ENCODE measurements at places on chromosomes 16 and 17.

DNA sequence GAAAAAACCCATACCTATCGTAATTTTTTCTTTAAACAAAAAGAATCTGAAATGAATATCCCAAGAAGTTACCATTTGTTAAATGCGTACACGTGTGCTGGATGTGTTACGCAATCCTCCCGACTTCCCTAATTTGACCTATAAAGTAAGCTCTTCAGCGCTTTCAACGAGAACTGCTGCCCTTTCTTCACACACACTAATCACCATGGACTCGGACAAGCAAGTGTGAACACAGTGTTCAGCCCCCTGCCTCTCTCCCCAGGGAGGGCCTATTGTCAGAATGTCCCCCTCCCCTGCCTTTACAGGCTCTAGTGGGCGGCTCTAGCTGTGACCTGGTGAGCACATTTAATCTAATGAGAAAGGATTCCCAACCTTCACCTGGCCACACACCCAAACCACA lies 216.1 kb downstream of the CEP112 start:
- DNase-seq = no peak

DNA sequence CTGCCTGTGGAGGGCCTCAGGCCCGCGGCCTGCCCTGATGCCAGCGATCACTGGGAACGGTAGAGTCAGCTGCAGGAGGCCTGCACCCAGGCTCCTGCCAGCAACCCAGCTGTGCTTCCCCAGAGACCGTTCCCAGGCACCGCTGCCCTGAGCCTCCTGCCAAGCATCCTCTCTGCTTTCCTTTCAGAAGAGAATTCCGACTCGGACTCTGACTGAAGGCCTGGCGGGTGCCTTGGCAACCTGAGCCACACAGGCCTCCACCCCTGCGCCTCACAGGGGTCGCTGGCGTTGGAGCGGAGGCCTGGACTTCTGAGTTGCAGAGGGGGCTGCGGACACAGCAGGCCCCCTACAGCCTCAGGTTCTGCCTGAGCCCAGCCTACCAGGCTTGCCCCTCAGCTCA lies 7.9 kb downstream of the CMTM3 start:
- peak; percentile 65 for DNase-seq

DNA sequence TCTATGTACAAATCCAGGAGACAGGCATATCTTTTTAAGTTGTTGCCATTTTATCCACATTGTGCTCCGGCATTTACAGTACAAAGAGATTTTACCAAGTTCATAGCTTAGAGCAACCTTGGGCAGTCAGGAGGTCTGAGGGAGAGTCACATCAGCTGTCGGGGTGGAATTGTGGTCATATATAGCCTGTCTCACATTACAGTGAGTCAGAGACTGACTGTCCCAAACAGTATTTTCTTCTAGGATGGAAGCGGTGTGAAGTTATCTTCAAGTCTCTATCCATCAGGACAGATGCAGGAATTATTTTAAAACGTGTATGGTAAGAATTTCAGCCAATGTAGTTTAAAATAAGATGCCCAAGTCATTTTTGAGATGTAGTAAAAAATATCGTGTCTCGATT lies 53.0 kb downstream of the GPRC5B start:
- no peak for DNase-seq

DNA sequence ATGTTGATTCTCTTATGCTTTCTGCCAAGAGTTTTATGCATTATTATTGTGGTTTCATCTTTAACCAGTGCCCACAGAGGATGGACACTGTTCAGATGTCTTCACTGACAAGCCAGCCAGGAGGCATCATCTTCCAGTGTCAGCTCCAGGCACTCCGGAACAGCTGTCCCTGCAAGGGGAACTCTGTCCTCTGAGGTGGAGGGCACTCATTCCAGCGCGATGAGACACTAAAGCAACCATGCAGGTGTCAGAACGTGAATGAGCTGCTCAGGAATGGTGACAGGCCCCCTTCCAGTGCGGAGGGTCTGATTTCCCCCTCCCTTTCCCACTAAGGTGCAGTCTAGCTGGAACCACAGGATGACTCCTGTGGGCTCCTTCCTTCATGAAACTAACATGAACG lies 117.5 kb downstream of the NOG start:
- DNase-seq = no peak

DNA sequence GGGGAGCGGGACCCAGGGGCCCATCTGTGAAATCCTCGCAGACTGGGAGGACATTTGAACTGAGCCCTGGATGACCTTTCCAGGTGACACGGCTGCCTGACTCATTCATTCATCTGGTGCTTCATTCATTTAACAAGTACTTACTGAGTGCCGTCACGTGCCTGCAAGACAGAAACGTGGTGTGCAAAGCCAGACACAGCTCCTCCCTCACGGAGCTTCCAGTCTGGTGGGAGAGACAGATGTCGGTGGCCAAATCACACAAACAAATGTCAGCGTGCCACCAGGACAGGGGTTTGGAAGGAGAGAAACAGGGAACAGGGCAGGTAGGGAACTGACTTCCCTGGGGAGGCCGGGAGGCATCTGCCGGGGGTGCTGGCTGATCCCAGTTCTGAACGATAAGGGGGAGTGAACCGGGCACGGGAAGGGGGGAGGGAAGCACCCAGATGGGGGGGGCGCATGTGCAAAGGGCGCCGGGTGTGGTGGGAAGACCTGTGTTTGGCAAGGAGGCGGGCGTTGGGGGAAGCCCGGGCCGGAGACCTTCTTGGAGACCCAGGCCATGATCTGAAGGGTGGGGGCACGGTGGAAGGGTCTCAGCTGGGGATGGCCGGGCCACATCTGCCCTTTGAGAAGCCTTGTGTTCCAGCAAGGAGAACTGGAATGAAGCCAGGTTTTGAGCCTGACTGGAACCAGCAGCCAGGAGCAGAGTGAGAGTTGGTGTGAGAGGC lies 93.6 kb upstream of the CIBAR2 start:
- peak; percentile 80 for DNase-seq

GRCh38 chr17:34384271-34384670 lies 21.2 kb upstream of the CCL1 start:
- DNase-seq = no peak

- DNase-seq = peak; percentile 56
These were observed 17.7 kb downstream of the NCBP3 start for GRCh38 chr17:3828151-3828851.

DNA sequence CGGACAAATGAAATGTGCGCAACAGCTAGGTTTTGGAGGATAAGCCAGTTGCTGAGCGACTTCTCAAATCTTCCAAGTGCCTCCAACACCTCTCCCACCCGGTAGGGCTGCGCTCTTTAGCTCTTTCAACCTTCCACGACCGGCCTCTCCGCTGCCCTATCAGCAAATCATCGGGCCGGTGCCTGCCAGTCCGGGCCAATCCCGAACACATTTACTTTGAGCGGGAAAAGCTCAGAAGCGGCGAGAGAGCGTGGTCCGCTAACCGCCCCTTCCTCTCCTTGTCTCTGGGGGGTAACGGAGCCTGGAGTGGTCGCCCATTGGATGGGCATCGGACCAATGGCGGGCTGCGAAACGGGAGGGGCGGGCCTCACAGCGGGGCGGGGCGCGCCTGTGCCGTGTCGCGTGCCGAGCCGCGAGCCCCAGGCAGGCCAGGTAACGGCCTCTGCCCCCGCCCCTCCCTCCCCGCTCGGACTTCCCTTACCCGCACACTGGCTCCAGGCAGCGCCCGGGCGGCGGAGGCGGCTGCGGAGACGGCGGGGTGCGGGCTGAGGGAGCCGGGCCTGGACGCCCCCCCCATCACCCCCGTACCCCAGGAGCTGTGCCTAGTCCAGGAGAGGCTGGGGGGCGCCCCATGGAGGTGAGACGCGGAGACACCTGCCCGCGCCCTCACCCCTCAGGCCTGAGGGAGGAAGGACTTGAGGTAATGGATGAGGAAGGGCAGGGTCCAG lies at the start of gene MEIOC:
MEIOC (plus strand) TSS at position 486 of the 728 bp plus-strand sequence; CDS start at position 632, 146 bp downstream.
- DNase-seq = no peak

DNA sequence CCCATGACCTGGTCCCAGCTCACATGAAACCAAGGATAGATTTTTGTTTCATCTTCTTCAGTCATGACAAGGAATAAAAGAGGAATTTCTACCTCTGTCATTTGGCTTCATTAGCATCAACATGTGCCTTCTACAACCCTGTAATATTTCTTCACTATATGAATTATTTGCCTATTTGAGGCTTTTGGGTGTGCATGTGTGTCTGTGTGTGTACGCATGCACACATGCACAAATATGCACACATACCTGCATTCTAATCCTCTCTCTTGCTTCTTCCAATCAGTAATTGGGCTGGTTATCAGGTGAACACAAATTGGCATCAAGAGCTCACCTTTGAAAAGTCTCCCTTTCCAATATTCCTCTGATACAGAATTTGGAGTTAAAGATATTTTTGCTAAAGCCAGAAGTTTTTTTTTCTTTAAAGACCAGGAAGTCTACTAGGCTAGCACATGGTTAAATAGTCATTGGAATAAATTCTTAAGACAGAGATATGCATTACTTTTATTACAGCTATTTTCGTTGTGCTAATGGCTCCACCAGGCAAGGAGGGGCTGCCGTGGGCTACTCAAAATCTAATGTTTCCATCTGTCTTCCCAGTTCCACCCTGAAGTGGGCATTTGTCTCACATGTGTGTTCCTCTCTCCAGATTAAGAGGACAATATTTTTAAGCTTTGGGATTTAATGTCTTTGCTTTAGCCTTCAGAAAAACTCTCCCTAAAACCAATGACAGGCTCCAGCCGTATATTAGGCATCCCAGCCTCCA lies 547.2 kb upstream of the CDH5 start:
- no peak for DNase-seq

DNA sequence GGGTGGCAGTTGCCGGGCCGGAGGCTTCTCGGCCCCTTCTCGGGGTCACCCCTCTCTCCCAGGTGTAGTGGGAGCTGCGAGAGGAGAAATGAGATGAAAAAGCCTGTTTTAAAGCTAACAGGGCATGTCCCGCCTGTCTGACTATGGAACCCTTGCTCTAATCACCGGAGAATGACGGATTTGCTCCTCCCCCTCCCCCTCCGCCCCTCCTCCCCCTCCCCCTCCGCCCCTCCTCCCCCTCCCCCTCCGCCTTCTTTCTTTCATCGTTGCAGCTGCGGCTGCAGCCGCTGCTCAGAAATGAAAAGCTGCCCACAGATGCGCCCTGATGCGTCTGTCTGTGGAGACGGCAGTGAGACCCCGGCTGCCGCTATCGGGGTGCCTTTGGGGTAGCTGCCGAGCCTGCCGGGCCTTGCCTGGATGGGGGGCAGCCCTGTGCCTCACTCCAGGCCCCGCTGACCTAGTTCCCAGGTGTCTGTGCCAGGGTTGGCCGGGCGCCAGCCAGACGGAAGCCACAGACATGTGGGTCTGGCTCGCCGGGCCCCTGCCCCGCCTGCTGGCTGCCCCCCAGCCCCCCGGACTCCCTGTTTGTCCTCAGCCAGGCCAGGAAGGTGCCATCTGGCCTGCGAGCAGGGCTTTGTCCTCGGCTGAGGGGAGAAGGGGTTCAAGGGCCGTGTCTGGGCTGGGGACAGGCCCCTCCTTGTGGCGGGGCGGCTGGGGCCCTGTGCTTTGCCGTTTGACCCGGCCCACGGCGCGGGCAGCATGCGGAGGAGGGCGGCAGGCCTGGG lies 37.7 kb downstream of the GINS2 start:
- no peak for DNase-seq

GRCh38 chr16:58684001-58684353 lies 593 bp downstream of the SLC38A7 start:
- DNase-seq = no peak

- DNase-seq = no peak
These were observed 30.3 kb upstream of the ADORA2B start for GRCh38 chr17:15914400-15915170.

DNA sequence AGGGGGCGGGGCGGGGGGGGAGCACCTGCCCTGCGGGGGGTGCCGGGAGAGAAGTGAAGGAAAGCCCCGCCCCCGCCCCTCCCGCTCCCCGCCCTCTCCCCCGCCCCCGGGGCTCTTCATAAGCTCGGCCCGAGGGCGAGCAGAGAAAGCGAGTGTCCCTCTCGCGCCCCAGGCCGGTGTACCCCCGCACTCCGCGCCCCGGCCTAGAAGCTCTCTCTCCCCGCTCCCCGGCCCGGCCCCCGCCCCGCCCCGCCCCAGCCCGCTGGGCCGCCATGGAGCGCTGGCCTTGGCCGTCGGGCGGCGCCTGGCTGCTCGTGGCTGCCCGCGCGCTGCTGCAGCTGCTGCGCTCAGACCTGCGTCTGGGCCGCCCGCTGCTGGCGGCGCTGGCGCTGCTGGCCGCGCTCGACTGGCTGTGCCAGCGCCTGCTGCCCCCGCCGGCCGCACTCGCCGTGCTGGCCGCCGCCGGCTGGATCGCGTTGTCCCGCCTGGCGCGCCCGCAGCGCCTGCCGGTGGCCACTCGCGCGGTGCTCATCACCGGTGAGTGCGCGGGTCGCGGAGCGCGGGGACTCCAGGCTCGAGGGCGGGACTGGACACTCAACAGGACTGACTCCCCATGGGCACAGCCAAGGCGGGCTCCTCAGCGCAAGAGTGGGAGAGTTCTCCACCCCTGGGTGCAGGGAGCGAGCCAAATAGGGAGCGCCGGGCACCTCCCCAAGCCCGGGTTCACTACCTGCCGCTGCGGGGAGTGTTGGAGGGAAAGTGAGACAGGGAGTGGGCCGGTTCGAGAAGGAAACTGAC lies at the start of gene HSD11B2:
HSD11B2 (plus strand) TSS at position 145 of the 798 bp plus-strand sequence; CDS start at position 273, 128 bp downstream.
- no peak for DNase-seq

DNA sequence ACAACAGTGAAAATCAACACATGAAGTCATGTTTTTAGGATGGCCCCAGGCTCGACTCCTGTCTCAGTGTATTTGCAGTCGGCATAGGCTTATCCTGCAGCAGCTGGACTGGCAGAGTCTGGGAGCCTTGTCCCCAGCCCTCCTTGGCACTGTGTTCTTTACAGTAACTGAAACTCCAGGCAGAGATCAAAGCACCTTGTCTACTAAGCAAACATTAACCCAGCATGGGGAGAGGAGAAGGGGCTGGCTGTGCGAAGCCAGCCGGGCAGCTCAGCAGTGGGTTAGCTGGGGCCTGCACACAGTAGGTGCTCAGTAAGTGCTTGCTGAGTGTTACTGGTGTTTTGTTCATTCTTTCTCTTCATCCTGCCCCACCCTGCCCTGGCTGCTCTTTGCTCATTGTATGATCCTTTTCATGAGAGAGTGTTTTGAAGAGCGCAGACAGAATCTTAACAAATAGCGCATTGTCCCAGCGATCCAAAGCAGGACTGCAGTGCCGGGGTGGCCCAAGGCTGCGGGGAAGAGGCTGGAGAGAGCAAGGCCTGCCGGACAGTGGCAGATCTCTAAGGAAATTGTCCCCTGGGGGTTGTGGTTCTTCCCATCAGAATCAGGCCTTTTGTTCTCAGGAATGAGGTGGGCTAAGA lies 23.5 kb upstream of the ITGB4 start:
- DNase-seq = no peak

GRCh38 chr17:40306395-40306794 lies 2.6 kb upstream of the RARA start:
- no peak for DNase-seq

- DNase-seq = no peak
These were observed 5.9 kb upstream of the WDR59 start for GRCh38 chr16:74990832-74991231.

DNA sequence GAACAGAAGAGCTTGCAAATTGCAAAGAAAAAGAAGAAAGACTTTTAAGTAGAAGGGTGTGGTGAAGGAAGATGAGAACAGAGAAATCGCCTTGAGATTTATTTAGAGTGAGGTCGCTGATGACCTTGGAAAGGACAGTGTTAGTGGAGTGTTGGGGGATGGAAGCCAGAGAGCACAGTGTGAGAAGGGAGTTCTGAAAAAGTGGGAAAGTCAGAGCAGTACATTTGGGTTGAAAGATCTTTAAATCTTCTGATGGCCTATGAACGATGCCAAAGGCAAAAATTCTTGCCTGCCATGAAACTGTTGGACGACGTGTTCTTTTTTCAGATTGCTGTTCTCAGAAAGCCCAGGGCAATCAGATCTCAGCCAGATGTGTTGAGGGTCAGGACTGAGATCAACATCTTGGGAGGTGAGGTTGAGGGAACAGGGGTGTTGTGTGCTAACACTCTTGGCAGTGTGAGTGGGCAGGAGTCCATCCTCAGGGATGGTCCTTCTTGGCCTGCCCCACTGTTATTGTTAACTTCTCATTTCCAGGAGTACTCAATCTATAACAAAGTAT lies 330.1 kb downstream of the MAP2K6 start:
- DNase-seq = no peak

Data from posterior vena cava (tissue), 2 donors.